ENCODE measurements at places on chromosomes 4 and X.

DNA sequence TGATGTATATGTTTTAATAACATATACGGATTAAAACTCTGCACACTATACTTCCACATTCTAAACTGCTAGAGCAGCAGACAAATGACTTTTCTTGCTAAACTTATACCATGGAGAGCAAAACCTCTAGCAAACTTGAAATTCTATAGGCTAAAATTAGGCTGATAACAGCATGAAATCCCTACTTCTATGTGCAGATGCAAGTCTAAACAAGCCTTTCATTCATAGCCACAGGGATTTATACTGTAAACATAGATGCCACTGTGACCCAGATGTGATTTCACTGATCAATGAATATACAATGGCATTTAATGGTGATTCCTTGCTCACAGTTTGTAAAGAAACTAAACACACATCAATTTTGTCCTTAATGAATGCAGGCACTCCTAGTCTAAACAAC, 151.0 kb downstream of the ANTXR2 start:
- DNase-seq, result no peak

DNA sequence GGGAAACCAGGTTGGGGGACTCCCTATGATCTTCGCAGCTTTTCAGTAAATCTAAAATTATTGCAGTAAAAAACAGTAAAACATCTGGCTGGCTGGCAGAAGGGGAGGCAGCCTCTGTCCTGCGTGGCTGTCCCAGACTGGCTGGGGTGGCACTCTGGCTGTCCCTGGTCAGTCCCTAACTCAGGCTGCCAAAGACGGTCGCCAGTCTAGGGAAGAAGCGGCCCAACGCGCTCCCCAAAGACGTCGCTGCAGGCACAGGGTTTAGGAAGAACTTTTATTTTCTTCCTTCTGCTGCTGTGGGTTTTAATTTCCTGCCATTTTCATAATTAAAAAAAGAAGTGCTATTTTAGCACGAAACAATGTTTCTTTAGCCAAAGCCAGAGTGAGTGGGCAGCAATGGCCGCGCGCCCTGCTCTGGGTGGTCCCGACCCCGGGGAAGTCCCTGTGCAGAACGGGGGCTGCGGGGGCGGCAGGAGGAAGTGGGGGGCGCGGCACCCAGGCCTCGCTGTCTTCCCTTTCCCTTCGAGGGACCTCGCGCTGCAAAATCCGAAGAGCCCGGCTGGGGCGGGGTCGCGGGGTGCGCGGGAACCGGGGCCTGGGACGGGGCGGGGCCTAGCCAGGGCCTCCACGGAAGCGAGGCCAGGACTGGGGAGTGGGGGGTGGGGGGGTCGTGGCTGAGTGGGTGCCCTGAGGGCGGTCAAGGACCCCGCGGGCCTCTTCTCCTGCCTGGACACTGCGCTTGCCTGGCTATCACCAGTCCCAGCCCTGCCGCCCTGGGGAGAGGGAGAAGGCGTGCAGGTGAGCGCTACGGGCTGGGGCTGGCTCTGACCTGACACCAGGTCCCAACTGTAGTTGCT, 6.3 kb upstream of the LETM1 start:
- no peak for DNase-seq

DNA sequence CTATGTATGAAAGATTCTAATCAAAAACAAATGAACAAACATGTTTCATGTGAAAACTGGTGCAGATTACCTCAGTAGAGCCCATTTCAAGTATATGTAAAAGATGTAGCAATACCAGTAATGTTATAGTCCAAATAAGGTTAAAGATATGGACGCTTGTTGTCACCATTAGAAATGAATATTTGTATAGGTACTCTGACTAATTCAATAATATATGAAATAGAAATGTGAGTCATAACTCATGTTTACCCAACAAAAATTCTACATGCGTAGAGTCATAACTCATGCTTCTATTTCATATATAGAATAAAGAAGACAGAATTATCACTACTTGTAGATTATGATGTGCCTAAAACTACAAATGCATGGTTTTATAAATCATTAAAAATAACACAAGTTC, 739.1 kb upstream of the DIAPH2 start:
- no peak for DNase-seq

GRCh38 chr4:181982437-181982836, 260.8 kb upstream of the TENM3 start:
- DNase-seq, result no peak

- no peak for DNase-seq
Observed at GRCh38 chr4:164783976-164784375, 30.0 kb downstream of the SMIM31 start.

DNA sequence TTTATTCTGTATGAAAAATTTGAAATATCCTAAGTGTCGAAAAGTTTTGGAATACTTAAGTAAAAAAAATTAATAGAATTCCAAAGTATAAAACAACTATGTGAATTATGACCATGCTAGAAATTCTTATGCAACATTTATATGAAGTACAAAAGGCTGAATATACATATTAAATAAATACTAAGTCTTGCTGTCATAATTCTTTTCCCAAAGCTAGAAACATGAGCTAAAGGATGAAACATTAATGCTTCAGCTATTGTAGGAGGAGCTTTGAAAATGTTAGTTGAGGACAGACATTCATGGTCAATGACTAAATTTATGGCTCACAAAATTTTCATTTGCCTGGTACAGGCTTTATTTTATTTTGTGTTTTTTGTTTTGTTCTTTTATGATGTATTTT, 207.3 kb downstream of the GABRB1 start:
- DNase-seq, result no peak

DNA sequence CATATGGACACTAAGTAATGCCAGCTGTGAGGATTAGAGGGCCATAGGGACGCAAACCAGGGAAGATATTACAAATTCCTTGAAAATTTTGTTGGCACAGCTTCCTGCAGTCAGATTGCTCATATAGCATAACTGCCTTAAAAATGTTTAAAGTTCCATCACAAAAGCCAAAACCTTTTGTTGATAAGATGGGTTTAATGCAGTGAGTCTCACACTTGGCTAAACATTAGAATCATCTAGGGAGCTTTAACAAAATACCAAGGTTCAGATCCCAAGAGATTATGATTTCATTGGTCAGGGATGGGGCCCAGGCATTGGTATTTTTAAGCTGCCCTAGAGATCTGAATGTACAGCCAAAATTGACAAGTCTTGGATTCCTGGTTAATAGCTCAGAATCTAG, 376.5 kb upstream of the MAD2L1 start:
- DNase-seq, result no peak

DNA sequence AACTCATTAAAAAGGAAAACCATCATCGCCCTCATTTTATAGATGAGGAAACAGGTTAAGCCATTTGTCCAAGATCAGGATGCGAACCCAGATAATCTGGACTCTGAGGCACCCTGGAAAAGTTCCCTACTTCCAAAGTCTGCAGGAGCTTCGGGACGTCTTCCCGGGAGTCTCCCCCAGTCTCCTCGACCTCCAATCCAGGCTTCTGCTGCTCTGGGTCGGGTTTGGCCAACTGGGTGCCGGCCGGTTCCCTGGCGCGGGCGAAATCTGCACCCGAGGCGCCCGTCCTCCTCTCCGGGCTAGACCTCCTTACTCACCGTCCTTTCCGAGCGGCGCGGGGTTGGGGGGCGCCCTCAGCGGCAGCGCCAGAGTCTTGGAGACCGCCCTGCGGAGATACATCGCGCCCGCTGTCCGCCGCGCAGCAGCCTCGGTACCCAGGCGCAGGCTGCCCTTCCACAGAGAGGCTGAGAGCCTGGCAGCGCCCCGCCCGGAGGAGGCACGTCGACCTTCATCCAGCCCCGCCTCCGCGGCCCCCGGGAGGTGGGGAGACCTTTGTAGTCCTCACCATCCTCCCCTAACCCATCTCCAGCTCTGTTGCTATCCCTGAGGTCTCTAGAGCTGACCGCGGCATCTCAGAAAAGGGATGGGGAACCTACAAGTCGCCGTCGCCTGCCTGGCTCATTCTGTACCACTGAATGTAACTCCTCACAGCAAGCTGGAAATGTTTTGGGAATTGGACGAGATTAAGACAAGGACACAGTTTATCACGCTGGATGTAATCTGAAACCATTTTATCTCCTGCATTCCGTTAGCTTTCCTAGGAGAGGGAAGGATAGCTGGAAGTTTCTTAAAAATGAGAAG, at the start of gene MGARP:
TSS of gene MGARP (minus strand) at position 466 of the 861 bp plus-strand sequence. CDS start at position 399, 67 bp downstream.
- DNase-seq, result no peak

GRCh38 chr4:113331811-113332210, 282.4 kb downstream of the ANK2 start:
- DNase-seq, result no peak

GRCh38 chr4:41510179-41510578, 27.8 kb upstream of the LIMCH1 start:
- no peak for DNase-seq

- no peak for DNase-seq
Observed at GRCh38 chr4:5391492-5391891, 316.9 kb downstream of the EVC2 start.

DNA sequence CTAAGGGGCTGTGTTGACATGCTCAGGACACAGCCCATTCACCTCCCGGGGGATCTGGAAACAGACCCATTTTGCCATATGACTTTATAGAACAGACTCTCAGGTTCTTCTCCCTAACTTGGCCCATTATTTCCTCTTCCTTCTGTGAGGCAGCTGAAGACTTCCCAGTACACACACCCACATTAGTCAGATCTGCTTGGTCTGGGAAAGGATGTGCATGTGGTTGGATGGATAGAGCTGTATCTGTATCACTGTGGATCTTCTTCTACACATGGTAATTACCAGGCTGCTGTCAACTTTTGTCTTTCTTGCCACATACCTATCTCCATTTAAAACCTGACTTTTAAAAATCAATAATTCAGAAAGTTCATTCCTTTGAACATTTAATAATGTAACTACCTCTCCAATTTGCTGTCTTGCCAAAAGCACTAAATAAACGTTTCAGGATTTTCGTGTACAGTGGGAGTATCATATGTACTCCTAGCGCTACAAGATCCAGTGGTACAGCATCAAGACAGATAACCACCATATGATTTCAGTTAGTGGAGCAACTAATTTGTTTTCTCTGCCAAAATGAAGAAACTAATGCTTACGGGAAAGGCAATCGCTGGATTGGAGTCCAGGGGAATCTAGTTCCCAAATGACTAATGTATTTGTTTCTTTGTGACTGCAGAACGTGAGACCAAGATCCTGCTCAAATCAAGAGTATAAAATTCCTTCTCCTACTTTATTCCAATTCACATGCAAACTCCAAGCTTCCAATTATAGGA, 134.1 kb upstream of the MAP3K15 start:
- DNase-seq, result no peak

GRCh38 chrX:130789793-130790192, 113.2 kb downstream of the ENOX2 start:
- DNase-seq, result no peak

DNA sequence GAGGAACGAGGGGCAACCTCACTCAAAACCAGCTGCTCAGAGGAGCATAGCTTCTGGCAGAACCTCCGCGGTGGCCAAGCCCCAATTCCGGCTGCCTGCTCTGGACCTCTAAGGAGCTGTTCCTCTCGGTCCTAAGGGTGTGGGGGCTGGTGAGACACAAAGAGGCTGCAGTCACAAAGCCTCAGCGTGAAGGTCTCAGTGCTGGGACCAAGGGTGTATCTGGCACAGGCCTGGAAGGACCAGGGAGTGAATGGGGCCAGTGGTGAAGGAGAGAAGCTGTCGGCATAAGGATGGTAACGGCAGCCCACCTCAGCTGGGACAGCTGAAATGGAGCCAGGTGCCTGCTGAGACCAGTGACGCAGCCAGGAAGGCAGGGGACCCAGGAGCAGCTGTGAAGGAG, 5.3 kb downstream of the PDE6B start:
- no peak for DNase-seq

GRCh38 chr4:149845743-149846142, 30.1 kb upstream of the IQCM start:
- no peak for DNase-seq

GRCh38 chrX:103846386-103846785, 14.3 kb upstream of the RAB9B start:
- DNase-seq, result no peak

DNA sequence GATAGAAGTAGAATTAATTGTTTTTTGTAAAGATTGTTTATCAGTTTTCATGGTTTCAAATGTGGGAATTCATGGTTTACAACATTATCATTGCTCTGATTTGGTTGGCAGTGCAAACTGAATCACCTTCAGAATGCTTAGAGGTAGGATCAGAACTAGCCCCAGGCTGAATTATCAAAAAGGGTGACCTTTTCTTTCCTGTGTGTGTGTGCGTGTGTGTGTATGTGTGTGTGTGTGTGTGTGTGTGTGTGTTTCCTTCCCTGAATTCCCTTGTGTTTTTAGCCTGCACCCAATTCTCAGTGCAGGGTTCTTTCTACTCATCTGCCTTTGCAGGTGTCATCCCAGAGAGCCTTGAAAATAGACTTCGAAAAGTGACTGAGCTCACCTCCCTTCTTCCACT, 125.0 kb downstream of the BMPR1B start:
- DNase-seq, result no peak

DNA sequence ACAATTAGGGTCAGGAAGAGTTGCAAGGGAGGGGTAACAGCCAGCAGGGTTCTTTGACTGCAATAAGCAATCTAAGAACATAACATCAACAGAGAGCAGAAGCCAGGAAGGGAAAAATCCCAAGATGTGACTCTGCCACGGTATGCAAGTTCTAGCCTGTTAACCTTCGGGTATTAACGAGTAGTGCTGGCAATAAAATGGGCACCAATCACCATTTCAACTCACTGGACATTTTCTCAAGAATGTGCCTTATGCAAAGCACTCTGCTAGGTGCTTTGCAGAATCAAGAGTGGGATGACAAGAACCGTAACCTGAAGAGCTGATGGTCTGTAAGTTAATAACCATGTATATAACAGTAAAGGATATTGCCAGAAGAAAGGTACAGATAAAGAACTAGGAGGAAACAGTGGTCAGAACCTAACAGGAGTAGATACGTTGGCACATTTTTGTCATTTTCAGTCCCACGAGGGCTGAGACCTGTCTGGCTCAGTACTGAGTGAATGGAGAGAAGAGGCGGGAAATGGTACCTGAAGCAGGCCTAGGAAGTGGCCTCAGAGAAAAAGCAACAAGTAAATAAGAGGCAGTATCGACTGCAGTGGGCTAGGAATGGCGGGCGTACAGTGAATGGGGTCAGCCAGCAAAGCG, 2.7 kb downstream of the ELOVL6 start:
- DNase-seq, result no peak

- DNase-seq, result no peak
Observed at GRCh38 chrX:5549512-5549911, 679.2 kb downstream of the NLGN4X start.

DNA sequence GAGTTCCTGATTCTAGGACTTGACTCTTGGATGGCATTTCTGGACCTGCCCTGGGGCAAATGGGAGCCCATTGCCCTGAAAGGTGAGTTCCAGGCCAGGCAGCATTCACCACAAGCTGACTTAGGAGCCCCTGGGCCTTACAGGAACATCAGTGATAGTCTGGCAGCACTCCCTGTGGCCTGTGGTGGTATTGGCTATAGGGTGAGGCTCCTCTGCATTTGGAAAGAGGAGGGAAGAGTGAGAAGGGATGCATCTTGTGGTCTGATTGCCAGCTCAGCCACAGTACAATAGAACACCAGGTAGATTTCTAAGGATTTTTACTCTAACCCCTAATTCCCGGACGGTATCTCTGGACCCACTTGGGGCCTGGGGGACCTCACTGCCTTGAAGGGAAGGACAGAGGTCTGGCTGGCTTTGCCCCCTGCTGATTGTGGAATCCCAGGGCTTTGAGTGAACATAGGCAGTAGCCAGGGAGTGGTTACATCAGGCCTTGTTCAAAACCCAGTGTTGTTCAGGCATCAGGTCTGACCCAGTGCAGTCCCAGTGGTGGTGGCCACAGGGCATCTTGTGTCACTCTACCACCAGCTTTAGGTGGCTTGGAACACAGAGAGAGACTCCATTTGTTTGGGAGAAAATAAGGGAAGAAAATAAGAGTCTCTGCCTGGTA, 32.9 kb downstream of the MAGED4 start:
- no peak for DNase-seq
